Fibroblast of upper back skin (primary cell): ENCODE measurements at places on chromosomes 12 and 14.

- no peak for DNase-seq
These were observed 544.1 kb downstream of the KCNH5 start for GRCh38 chr14:62501021-62501750.

DNA sequence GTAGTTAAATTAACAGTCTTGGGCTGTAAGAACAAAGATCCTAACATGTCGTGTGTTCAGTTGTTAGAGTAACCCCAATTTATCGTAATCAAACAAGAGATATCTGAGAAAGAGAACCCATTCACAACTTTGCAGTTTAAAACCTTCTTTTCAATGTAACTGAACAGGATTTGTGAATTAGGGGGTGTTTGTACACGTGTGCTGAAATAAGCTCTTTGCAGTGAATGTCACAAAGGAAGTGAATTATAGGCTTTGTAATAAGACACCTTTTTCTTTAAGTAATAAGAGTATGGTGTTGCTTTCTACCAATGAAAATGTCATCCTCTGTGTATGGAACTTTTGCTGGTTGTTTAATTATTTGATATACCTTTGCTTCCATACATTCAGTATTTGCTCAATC lies 114.0 kb downstream of the ALX1 start:
- no peak for DNase-seq

- no peak for DNase-seq
These were observed 90.4 kb downstream of the SRRM4 start for GRCh38 chr12:119071638-119072231.

GRCh38 chr12:26668230-26668629 lies 164.8 kb downstream of the ITPR2 start:
- DNase-seq: no peak

DNA sequence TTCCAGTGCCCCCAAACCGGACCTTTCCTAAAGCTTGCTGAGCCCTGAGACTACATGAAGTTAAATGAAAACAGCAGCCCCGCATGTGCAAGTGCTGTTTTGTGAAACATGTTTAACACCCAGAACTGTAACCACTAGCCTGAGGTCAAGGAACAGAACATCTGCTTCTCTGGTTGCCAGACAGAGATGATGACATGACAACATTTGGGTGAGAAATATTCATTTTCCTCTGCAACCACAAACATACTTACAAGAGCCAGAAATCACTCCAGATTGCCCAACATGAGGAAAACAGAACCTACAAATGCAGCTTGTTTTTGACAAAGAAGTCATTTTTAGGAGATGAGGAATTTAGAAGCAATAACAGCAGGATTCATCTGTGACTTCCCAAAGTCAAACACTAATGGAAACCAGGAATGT lies 110.4 kb downstream of the BCAT1 start:
- peak; percentile 94 for DNase-seq
